Stimulated activated CD8-positive, alpha-beta memory T cell treated with anti-CD3 and anti-CD28 coated beads, Interleukin-2, amount 100 ng/mL, for 1 hour (primary cell): ENCODE measurements at places on chromosomes 5 and 9.

DNA sequence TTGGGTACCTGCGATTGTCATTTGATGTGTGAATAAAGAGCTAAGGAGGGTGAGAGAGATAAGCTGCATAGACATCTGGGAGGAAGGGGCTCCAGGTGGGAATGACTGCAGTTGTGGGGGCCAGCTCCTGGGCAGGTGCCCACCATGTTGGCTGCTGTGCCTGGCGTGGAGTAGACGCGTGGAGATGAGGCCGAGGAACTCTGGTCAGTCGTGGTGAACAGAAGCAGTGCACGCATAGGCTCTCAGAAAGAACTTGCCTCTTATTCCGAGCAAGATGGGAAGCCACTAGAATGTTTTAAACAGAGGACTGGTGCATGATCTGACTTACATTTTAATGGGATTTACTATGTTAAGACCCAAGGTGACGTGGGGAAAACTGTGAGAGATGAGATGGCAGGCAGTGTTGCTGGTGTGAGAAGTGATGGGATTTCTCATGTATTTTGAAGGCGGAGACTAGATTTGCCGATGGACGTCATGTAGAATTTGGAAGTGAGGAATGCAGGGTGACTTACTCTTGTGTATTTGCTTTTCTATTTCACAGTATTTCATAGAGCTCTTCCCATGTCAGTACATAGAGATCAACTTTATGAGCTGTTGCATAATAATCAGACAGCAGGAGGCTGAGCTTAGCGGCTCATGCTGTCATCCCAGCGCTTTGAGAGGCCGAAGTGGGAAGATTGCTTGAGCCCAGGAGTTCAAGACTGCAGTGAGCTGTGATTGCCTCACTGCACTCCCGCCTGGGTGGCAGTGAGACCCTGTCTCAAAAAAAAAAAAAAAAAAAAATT lies 71.1 kb downstream of the EHMT1 start:
- DNase-seq = no peak

DNA sequence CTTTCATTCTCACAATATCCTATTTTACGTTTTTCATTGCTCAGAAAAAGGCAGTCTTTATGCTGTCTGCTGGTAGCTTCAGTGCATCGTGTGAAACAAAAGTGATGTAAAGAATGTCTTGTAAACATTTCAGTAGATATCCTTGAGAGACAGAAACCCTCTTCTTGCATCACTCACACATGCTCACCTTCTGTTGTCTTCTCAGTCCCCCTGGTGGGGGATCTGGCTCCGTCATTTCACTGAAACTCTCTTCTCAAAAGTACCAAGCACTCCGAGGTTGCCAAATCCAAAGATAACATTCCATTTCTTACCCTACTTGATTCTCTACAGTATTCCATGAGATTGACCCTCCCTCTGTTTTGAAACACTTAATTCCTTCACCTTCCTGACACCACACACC lies 46.1 kb upstream of the PCA3 start:
- DNase-seq = no peak

GRCh38 chr5:148206620-148207019 lies 3.8 kb downstream of the SPINK6 start:
- no peak for DNase-seq

GRCh38 chr5:74850030-74850429 lies 16.2 kb downstream of the FAM169A start:
- DNase-seq = no peak

DNA sequence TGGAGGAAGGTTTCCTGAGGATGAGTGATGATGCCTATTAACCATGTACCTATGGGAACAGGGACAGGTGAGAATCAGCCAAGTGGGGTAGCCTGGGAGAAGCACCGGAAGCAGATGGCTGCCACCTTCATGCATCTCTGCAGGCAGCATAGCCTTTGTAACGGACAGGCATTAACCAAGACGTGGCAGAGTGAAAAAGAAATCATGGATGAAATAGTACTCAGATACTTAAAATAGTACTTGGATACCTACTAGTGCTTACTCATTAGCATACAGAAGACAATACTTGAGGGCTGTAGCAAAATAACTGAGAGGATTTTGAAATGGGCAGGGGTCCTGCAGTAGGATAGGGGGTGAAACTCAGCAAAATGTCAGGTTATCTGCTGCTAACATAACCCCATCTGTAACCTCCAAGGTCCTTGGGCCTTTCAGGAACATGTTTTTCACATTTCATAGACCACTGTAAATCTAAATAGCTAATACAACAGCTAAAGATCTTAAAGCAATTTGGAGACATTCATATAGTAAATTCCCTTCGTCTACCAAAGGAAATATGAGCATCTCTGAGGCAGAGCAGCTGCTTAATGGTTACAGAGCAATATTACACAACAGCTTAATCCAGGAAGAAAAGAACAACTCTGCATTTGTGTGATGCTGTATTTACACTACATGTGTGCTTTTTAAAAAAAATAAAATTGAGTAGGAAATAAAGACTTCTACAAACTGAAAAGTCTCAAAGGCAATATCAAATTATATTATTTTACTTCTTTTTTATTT lies 154.3 kb downstream of the NFIB start:
- no peak for DNase-seq

DNA sequence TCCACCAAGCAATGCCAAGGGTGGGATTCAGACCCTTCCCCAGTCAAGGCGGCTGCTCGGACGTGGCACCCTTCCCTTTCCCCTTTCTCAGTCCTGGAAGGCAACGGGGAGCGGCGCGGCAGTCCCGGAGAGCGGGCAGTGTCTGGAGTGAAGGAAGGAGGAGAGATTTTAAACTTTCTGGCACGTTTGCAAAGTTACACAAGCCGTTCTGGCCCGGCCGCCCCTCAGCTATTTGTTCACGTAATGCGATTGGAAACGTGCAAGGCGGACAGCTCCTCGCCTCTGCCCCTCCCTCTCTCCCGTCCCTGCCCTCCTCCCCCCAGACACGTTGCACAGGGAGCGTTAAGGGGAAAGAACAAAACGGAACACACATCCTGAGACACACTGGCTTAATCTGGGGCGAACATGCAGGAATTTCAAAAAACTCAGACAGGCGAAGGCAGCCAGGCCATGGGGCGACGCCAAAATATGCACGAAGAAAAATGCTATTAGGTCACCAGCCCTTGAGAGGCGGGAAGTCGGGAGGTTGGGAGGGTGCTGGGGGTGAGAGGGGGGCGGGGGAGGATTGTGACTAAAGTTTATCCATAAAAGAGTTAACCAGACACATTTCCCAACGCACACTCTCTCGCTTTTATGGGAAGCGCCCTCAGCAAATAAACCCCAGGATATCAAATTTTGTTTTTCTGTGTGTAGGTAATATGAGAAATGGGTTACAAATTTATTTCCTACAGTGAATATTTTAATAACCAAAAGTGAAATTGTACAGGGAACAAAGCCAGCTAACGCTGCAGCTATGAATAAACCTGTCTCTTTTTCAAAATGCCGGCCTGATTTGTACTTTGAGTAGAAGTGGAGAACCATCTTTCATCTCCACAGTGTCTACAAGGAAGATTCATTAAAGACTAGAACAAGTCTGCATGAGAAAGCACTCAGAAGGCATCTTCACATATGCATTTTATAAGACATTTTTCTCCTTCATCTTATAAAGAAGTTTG lies at the start of gene LOX:
Gene LOX, minus strand, starts transcription at position 144 of the 995 bp plus-strand sequence. CDS start 274 bp downstream, outside the sequence.
- no peak for DNase-seq
